NCI-H2081 (cell line): ENCODE measurements at places on chromosomes 1 and 21.

DNA sequence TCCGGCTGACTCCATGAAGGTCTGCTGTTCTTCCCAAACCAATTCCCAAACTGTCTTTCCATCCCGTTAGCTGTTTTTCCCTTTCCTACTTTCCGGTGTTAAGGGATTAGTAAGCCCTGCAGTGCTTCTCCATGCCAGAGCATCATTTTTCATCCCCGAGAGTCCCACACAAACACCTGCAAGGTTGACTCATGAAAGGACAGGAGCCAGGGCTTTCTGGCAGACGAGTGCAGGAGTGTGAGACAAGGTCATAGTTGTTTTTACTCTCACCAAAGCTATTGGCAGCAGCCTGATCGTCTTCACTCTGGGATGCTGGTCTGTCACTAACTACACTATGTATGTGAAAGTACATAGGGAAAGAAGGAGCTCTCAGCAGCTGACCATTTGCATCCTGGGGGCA, 10.2 kb upstream of the BECN2 start:
- DNase-seq = no peak

- DNase-seq = no peak
These were observed 79.6 kb downstream of the PSMG1 start for GRCh38 chr21:39103689-39104088.

DNA sequence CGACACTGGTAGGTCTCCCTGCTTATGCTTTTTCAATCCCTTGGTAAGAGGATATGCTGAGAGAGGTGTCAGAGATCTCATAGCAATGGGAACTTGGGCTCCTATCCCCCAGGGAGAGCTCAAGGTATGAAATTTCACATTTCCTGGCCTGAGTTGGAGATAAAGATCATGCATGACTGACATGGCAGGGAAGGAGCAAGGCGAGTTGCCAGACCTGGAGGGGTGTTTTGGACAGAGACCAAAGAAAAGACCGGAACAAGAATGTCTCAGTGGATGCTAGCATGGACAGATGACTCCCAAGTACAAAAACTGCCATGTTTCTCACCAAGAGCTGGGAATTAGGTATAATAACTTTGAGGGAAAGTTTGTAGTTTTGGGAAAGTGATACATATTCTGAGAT, 334.1 kb upstream of the B3GALT2 start:
- no peak for DNase-seq

DNA sequence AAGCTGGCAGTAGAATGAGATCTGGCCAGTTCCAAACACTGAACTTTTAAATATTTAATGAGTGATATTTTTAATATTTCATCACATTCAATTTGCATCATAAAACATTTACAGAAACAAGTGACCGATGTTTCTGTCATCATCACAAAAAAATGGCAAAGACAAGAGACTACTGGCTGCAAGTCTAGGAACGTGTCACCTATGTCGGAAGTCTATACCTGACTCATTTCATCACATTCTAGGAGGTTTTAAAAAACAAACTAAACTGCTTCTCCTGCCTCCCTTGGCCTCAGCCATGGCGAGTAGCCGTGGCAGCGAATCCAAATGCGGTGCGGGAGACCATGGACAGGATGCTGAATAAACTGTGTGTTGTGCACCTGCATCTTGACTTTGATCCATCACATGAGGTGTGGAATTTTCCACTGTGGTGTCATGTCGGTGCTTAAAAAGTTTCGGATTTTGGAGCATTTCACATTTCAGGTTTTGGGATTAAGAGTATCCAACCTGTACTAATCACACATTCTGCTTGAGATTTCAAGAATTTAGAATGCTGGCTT, 43.1 kb downstream of the CLSTN1 start:
- no peak for DNase-seq

GRCh38 chr1:47663286-47663685, 225.4 kb downstream of the FOXD2 start:
- no peak for DNase-seq

- no peak for DNase-seq
These were observed 14.3 kb downstream of the SLC27A3 start for GRCh38 chr1:153789478-153790034.
